Left lobe of liver (tissue), 2 donors: ENCODE measurements at places on chromosomes 12 and 14.

DNA sequence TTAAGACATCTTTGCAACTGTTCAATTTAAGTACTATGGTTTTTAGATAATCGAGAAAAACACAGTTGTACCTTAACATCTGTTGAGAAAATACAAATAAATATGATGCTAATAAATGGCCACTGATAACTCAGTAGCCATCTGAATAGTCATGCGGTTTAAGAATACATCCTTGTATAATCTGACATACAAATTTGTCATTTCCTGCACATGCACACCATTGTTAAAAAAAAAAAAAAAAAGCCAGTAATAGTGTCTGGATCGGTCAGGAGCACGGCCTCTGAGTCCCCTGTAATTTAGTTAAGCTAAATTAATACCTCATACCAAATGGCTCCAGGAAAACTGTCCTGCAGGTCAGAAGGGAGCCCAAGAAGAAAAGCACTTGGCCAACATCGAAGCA lies 16.8 kb downstream of the RFC5 start:
- no peak for DNase-seq

DNA sequence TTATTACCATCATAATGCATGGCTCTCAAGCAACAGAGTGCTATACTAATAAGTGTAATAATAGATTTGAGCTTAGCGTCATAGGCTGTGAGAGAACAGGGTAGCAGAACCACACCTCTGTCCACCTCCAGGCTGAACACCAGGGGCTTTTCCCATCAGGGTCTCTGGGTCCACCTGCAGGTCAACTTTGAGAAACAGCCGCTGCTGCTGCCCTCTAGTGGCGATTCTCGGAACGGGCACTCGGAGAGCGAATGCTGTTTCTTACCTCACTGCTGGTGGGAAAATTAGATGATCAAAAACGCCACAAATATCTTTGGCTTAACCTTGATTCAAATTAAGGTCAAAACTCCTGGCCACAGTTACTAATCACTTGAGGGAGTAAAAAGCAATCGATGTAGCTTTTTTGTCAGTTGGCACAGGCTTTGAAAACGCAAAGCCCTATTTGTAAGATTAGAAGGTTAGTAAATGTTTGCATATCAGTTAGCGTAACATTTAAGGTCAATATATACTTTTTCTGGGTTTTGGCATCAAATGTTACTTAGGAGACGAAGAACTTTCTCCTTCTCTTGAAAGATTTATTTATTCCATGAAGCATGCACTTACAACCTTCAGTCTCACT lies 127.9 kb upstream of the TMEM132D start:
- peak; percentile 60 for DNase-seq

- no peak for DNase-seq
Measured at GRCh38 chr14:91899806-91900205, 32.5 kb upstream of the TC2N start.

DNA sequence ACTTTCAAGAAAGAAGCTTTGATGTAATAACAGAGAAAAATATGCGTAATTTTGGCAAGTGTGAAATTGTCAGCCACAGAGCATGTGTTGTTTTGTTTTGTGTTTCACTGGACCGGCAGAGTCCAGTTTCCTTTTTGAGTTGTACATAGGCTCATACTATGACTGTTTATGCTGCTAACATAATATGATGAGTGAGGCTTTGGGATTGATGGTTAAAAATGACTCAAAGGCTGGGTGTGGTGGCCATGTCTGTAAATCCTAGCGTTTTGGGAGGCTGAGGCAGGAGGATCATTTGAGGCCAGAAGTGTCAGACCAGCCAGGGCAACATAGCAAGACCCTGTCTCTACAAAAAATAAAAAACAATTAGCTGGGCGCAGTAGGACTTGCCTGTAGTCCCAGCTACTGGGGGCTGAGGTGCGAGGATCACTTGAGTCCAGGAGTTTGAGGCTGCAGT lies 487.9 kb downstream of the PCNX1 start:
- DNase-seq, result no peak

GRCh38 chr14:29391801-29392200 lies 535.8 kb downstream of the PRKD1 start:
- DNase-seq, result no peak

DNA sequence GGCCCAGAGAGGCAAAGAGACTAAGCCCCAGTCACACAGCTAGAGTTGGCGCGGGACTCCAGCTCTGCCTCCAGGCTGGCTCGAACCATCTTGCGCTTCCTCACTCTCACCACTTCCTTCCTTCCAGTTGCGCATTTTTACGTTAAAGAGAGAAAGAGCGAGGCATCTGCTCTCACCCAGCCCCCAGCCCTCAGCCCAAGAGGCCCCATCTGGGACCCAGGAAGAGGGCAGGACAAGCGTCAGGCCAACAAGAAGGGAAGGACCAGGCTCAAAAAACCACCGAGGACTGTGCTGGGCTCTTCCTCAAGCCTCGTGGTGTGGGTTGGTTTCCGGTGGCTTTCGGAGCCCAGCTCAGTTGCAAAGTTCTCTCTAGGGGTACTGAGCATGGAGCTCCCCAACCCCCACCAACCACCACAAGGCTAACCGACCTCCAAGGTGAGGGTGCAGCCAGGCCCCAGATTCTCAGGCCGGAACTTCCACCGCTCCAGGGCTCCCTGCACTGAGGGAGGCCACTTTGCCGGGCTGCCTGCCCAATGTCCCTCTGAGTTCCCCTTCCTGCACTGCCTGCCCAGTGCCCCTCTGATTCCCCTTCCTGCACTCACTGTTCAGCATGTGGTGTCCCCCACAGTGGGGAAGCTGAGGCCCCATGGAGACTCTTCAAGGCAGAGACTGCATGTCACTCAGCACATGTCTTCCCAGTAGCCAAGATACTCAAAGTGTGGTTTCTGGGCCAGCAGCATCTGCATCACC lies 35.9 kb downstream of the TESC start:
- DNase-seq, result no peak

- no peak for DNase-seq
Measured at GRCh38 chr14:95490138-95490509, 26.3 kb downstream of the SYNE3 start.

- no peak for DNase-seq
Measured at GRCh38 chr12:92802906-92803305, 100.1 kb downstream of the PLEKHG7 start.

DNA sequence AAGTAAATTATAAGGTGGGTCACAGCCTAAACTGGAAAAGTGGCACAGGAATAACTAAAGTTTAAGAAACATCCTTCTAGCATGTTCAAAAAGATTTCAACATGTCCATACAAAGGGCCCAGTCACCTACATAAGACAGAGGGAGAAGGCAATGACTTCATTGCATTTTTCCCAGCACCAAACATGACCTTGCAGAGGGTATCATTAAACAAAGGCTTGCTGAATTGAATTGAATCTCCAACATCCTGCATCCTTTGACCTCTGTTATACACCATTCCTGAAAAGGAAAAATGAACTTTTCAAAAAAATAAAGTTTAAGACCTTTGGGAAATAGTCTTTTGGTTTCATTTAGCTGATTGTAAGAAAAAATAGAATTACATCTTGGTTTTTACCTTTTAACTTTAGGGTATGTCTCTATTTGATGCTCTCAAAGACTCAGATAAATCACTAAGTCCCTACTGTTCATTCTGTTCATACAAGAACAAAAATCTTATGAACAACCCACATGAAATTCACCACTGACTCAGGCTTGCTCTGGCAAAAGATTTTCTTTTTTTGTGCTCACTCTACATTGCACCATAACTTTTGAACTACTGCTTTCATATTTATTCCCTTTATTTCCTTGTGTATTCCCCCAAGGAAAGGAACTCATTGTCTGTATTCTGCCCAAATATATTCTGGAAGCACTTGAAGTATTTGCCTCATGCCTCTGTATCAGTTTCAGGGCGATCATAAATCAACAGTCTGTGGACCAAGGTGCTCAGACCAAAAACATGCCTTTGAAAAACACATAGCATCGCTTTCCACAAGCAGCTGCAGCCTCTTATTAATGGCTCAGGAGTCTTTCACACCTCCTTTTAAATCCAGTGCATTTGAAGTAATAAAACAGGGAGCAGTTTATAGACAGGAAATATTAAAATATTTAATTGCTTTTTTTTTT lies 121.7 kb downstream of the DUSP6 start:
- no peak for DNase-seq

- DNase-seq, result no peak
Measured at GRCh38 chr14:20458031-20458789, 3.0 kb downstream of the PIP4P1 start.

DNA sequence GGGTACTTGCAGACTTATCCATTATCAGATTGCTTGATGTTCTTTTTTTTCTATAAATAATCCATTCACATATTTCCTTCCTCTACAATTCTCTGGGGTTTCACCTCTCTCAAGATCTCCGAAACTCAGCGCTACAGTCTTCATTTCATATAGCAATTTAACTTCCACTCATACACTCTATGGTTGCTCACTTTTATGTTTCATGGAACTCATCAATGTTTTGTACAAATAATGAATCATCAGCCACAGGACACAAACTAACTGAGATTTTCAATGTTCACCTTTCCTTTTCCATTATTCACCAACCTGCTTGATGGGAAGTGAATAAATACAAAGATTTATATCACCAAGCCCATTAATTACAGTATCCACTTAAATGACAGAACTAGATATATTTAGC lies 534.7 kb downstream of the LRFN5 start:
- no peak for DNase-seq

DNA sequence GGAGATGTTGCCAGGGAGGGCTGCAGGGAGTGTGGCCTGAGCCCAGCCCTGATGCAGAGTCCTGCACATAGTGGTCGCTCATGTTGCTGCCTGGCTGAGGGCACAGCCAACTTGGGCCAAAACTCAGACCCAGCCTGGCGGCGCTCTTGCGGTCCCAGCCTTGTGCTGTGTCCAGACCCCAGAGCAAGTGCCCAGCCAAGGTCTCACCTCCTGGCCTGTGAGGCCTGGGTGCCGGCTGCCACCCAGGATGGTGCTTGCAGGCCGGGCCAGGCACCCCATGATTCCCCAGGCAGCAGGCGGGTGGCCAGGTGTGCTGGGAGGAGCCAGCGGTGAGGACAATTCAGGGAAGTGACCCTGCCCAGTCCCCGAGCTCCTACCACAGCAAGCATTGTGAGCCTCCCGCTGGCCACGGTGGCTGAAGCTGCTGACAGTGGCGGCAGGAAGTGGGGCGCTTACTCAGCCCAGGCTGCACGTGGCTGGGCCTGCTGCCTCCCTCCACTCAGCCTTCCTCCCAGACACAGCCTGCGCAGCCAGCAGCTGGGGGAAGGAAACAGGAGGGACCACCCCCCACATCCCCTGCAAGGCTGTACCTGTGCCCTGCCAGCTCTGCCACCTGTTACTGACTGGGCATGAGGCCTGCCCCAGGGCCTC lies 17.7 kb upstream of the PGF start:
- DNase-seq, result no peak

DNA sequence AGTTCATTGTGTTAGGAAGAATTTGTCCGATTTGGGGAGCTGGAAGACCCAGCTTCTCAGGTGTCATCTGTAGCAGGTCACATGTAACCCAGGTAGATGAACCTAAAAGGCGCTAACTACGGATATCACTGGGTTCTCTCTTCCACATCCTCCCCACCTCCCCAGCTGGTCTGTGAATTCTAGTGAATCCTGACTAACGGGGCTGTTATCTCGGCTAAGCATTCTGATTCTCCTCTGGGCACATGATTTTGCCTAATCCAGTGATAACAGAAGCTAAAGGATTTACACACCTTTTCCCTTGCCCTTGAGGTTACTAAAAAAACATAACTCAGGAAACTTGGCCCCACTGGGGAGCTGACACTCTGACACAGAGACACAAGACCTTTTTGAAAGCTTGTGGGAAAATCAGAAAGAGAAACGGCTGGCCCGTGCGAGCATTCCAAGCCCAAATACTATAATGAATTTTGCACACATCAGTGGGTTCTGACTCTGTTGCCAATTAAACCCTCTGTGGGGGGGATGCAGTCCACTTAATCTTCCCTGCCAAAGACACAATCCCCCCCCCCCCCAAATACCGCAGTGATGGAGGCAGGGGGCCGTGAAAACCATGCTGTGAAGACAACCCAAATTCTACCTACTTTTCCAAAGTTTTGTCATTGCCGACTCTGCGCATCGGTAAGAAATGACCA lies 81.0 kb upstream of the FZD10 start:
- DNase-seq, result no peak

DNA sequence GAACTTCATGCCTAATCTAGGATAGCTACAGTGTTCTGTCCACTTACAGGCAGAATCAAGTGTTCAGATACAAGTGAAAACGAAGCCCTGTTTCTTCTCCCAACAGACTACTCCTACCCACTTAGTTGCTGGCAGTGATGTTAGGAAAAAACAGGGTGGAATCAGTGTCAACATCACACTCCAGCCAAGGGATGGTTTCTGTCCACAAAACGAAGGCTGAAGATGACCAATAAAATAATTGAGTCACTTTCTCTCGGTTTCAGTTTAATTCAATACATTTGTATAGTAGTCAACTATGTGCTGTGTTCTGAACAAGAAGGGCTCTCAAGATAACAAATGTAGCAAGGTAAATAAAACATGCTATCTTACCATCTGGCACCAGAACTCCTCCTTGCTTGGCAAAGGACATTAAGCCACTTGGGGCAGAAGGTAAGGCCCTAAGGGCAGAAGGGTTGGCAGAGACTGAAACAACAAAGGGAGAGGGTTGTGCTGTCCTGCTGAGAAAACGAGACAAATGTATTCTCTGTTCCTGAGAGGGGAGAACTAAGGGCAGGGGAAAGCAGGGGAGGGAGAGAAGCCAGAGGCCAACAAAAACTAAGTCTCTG lies 393.6 kb downstream of the DPF3 start:
- no peak for DNase-seq

- DNase-seq, result no peak
Measured at GRCh38 chr12:93762059-93762719, 85.0 kb downstream of the CRADD start.

DNA sequence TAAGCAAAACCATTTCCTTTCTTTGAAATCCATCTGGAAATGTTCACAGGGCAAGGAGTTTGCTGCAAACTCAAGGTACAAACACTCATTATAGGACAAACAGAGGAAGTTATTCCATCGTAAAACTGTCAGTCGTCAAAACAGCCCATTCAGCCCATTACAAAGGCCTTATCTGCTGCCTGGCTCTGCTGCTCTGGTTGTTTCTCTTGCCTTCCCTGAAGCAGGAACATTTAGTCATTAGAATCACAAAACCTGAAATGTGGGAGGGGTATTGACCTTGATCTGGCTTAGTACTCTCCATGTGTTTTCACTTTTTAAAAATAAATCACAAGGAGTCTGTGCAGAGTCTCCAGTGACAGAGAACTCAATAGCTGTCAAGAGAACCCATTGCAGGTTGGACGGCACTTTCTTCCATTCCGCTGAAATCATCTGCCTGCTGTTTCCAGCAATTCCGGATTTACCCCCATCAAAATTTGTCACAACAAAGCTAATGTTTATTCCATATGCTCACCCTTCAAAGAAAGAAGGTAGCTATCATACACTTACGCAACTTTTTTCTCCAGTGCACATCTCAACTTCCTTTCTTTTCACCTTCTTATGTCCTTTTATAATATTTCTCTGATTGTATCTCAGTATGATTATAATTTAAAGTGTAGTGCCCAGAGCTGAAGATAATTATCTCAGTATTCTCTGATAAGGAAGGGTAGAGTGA lies 24.6 kb upstream of the ITPR2 start:
- DNase-seq, result no peak

DNA sequence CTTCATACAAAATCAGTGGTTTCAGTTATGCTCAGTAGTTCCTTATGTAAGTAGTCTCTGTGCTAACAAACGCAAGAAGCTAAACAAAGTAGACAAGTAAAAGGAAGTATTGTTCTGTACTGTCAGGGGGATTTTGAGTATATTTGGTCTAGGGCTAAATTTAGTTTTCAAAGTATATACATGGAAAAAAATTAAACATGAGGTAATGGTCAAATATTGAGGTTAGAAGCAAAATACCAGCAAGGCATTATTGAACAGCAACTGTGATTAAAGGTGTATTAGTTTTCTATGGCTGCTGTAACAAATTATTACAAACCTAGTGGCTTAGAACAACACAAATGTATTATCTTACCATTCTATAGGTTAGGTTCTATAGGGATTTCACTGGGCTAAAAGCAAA lies 18.8 kb downstream of the GNG2 start:
- DNase-seq, result no peak
